CD4-positive, alpha-beta memory T cell (primary cell): ENCODE measurements at places on chromosomes 6 and 20.

GRCh38 chr6:112337209-112337638 is 9.9 kb upstream of the RFPL4B start:
- DNase-seq = no peak

- no peak for DNase-seq
These were observed 116.8 kb downstream of the RNASET2 start for GRCh38 chr6:166839569-166839968.

DNA sequence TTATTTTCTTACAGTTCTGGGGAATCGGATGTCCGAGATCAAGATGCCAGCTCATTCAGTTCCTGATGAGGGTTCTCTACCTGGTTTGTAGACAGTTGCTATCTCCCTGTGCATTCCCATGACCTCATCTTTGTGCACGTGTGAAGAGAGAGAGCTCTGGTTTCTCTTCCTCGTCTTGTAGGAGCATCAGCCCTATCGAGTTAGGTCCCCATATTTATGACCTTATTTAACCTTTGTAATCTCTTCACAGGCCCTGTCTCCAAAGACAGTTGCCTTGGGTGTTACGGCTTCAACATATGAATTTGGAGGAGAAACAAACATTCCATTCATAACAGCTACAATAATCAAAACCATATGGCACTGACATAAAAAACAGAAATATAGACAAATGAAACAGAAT is 455.3 kb downstream of the HACE1 start:
- DNase-seq = no peak

GRCh38 chr20:22394583-22394982 is 189.8 kb downstream of the FOXA2 start:
- DNase-seq = no peak
